Upper lobe of right lung (tissue), 1 donor: ENCODE measurements at places on chromosomes 7 and 10. TPM values are rescaled to one million over a fixed set of nuclear protein-coding genes. Genes with fewer than 3 reads are reported as not detected.
A peak's percentile ranks its signal among the peaks of the same experiment; 100 is the strongest.

DNA sequence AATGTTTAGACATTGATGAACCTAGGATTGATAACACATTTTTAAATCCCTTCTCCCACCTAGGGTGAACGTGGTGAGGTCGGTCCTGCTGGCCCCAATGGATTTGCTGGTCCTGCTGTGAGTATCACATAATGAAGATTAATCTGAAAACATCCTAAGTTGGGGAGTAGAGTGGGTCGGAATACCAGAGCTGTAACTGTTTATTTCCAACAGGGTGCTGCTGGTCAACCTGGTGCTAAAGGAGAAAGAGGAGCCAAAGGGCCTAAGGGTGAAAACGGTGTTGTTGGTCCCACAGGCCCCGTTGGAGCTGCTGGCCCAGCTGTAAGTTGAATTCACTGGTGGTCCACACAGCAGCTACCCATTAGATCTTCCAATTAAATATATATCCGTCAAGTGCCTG is 25.6 kb downstream of the COL1A2 start:
- H3K27me3 ChIP-seq = no peaks in the 10 kb centered on the region
- no peaks in the 10 kb centered on the region for H3K4me1 ChIP-seq
- no peak overlapping the region for H3K27ac ChIP-seq
- DNase-seq = no peak
- H3K36me3 ChIP-seq = peaks cover 72% of the 10 kb centered on the region

DNA sequence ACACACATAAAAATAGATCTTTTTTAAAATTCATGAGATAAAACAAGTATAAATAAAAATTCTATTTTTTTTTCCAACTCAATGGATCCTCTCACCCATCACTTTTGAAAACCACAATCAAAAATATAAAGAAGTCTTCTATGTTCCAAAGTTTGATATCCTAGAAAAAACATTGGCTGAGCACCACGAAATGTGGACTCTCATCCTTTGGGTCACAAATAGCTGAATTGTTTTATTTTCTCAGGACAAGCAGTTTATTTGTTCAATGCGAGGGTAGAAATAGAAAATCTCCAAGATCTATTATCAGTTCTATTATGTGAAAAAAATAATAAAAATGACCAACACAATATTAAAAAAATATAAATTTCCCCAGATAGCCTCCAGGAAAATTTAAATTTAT is 310.5 kb upstream of the DGKB start:
- no peaks in the 10 kb centered on the region for H3K36me3 ChIP-seq
- no peak for DNase-seq
- H3K4me1 ChIP-seq = no peaks in the 10 kb centered on the region
- no peak overlapping the region for H3K27ac ChIP-seq
- H3K4me3 ChIP-seq = no peak overlapping the region
- no peaks in the 10 kb centered on the region for H3K27me3 ChIP-seq

- H3K27me3 ChIP-seq = no peaks in the 10 kb centered on the region
- no peak for DNase-seq
- no peak overlapping the region for H3K27ac ChIP-seq
- H3K4me1 ChIP-seq = no peaks in the 10 kb centered on the region
- no peak overlapping the region for H3K4me3 ChIP-seq
Measured at GRCh38 chr7:52463341-52463740, 572.1 kb upstream of the POM121L12 start.

Gene CRCP
- total RNA-seq = 33.1 TPM

DNA sequence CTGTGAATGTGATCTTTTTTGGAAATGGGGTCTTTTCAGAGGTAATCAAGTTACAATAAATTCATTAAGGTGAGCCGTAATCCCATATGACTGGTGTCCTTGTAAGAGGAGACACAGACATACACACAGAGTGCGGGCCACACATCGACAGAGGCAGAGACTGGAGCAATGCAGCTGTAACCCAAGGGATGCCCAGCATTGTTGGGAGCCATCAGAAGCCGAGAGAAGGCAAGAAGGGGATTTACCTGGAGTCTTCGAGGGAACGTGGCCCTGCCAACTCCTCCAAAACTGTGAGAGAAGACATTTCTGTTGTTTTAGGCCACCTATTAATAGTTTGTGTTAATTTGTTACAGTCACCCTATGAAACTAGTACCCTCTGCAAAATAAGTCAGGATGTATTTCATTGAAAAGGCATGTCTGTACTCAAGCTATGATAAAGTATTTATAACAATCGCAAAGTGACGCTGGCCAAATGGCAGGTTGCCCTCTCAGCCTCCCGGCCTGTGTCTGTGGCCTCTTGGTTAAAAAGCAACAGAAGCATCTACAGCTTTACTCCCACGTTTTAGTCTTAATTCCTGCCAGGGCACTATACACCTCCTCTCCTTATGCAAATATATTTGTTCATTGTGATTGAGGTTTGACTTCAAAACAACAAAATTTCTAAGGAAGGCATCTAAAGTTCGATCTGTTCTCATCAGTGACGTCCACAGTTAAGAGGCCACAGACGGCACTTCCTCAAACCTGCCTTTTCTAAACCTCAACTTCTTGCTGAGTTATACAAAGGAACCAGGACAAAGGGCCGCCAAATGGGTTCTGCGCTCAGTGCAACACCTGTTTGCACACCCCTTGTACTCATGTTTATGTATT is 46.8 kb downstream of the HIPK2 start:
- no peak for DNase-seq
- no peak overlapping the region for H3K4me3 ChIP-seq
- peak overlapping the region; percentile 83 for H3K27ac ChIP-seq
- no peaks in the 10 kb centered on the region for H3K36me3 ChIP-seq
- H3K27me3 ChIP-seq = no peaks in the 10 kb centered on the region
- peaks cover 60% of the 10 kb centered on the region for H3K4me1 ChIP-seq

Gene DENND2A
- total RNA-seq = 26.2 TPM

Gene MYH16
- total RNA-seq = not detected

GRCh38 chr10:4526311-4526731 is 299.7 kb upstream of the AKR1E2 start:
- H3K36me3 ChIP-seq = no peaks in the 10 kb centered on the region
- no peak overlapping the region for H3K27ac ChIP-seq
- no peak for DNase-seq
- H3K4me3 ChIP-seq = no peak overlapping the region
- no peaks in the 10 kb centered on the region for H3K4me1 ChIP-seq

GRCh38 chr7:68756986-68757495 is 841.2 kb upstream of the AUTS2 start:
- H3K27ac ChIP-seq = no peak overlapping the region
- no peak overlapping the region for H3K4me3 ChIP-seq
- no peaks in the 10 kb centered on the region for H3K36me3 ChIP-seq
- DNase-seq = no peak
- no peaks in the 10 kb centered on the region for H3K27me3 ChIP-seq

Gene MRPS33
- total RNA-seq = 27.4 TPM

- H3K4me3 ChIP-seq = no peak overlapping the region
- H3K27ac ChIP-seq = no peak overlapping the region
Measured at GRCh38 chr7:8179486-8179885, 82.5 kb downstream of the ICA1 start.

Gene HOXA3
- total RNA-seq = 8.7 TPM

GRCh38 chr10:131926743-131927595 is 26.2 kb downstream of the PPP2R2D start:
- no peak overlapping the region for H3K27ac ChIP-seq
- no peaks in the 10 kb centered on the region for H3K27me3 ChIP-seq
- DNase-seq = no peak
- no peak overlapping the region for H3K4me3 ChIP-seq
- H3K4me1 ChIP-seq = peaks cover 42% of the 10 kb centered on the region
- H3K36me3 ChIP-seq = no peaks in the 10 kb centered on the region

DNA sequence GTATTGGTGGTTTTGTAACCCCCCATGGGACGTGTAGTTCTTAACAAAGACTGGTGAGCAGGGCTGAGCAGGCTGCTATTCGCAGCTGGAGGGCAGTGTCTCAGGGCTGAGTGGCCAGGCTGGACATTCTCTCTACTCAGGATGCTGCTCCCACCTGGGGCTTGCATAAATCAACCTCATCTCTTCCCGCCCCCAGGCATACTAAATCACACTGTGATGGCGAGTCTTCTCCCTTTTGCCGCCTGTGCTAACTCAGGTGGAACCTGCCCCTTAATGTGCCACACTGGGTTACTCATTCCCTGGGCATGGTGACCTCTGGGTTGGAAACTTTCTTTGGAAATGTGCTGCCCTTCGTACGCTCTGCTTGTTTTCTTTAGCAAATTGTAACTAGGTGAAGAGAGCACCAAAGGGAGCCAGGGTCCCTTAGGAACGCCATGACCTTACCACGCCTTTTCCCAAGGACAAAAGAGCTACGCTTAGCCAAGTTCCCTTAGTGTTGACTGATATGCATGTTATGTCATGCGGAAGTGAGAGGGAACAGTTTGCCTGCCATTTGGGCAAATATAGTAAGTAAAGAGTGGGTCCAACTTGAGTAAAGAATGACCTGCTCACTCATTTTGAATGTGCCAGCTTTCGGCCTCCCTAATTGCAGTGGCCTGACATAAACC is 40.4 kb upstream of the COBL start:
- no peaks in the 10 kb centered on the region for H3K27me3 ChIP-seq
- no peaks in the 10 kb centered on the region for H3K36me3 ChIP-seq
- no peak overlapping the region for H3K27ac ChIP-seq
- no peaks in the 10 kb centered on the region for H3K4me1 ChIP-seq

GRCh38 chr7:1391449-1391848 is 67.8 kb downstream of the MICALL2 start:
- H3K27me3 ChIP-seq = peaks cover 35% of the 10 kb centered on the region
- H3K36me3 ChIP-seq = no peaks in the 10 kb centered on the region
- H3K4me1 ChIP-seq = no peaks in the 10 kb centered on the region
- H3K4me3 ChIP-seq = no peak overlapping the region
- no peak overlapping the region for H3K27ac ChIP-seq
